Spleen (tissue), 13 donors: ENCODE measurements at places on chromosomes 1 and 21. TPM values are rescaled to one million over a fixed set of nuclear protein-coding genes. Genes with fewer than 3 reads are reported as not detected.

COP1 gene
- total RNA-seq, result 65.2 TPM

ZNF648 gene
- total RNA-seq, result not detected

C2CD4D gene
- total RNA-seq, result not detected

KCNN3 gene
- 11.4 TPM for total RNA-seq

ANKRD35 gene
- total RNA-seq, result 0.47 TPM

DNA sequence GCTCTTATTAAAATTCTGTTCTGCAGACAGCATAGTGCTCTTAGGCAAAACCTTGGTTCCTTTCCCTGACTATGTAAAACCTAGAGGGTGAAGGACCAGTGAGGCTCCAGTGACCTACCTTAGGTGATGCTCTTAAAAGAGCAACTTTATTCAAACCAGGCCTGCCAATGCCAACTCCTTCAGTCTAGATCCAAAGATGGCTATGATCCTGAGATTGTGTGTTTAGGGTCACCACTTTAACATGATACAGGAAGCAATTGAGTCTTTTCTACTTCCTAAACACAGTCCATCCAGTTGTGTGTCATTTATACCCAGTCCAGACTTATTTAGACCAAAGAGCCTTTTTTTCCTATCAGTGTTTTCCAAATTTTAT lies 10.8 kb downstream of the MCL1 start:
- no peak for DNase-seq
- H3K4me1 ChIP-seq, result peaks cover 91% of the 10 kb centered on the region
- peak overlapping the region; percentile 99 for H3K27ac ChIP-seq
- H3K4me3 ChIP-seq, result peak overlapping the region; percentile 8

NMNAT2 gene
- 0.20 TPM for total RNA-seq

DNA sequence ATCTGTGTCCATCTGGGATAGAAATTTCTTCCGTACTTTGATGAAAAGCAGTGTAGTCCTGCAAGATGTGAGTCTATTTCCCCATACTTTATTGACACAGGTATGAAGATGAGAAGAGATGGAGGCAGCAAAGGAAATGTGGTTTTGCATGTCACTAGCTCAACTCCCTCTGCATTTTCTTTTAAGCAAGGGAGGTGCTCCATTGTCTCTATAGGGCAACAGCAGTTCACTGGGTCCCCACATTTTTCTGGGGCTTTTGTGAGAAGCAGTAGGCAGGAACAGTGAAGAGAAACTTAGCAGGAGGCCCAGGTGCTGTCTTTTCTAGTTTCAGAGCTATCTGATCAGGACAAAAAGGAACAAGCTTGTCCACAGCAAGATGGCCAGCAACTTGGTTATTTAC lies 37.1 kb downstream of the C21orf91 start:
- no peak for DNase-seq
- H3K4me1 ChIP-seq, result peaks cover 84% of the 10 kb centered on the region
- peaks cover 20% of the 10 kb centered on the region for H3K36me3 ChIP-seq
- no peaks in the 10 kb centered on the region for H3K27me3 ChIP-seq
- peak overlapping the region; percentile 90 for H3K27ac ChIP-seq

DNA sequence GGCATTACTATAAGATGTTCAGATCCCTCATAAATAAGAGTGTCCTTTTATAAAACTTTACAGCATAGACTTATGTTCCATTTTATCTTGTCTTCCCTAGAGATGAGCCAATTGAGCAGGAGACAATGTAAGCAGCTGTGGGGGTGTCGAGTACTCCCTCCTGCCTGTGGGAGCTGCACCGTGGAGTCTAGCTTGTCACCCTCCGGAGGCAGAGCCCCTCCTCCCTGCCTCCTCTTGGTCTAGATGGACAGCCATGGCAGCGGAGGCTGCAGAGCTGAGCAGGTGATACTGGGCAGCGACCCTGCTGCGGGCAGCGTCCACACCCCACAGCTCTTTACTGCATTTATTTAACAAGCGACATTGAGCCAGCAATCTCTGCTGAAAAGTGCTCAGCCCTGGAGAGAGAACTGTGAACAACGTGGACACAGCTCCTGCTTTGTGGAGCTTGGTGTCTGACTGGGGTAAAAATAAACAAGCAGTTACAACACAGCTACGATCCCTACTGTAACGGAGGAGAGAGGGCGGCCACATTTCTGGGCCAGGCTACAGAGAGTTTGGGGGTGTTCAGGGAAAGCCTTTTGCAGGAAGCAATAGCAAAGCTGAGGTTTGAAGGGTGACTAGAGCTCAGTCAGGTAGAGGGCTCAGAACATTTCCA lies 12.8 kb upstream of the KIF21B start:
- no peak overlapping the region for H3K4me3 ChIP-seq
- no peaks in the 10 kb centered on the region for H3K36me3 ChIP-seq
- H3K4me1 ChIP-seq, result no peaks in the 10 kb centered on the region
- DNase-seq, result no peak
- no peak overlapping the region for H3K27ac ChIP-seq

RPTN gene
- total RNA-seq, result not detected

- no peak overlapping the region for H3K4me3 ChIP-seq
- no peaks in the 10 kb centered on the region for H3K27me3 ChIP-seq
- H3K27ac ChIP-seq, result no peak overlapping the region
Measured at GRCh38 chr1:246280551-246280950, 226.5 kb downstream of the SMYD3 start.

- peak; percentile 54 for DNase-seq
- peaks cover 4% of the 10 kb centered on the region for H3K36me3 ChIP-seq
- no peaks in the 10 kb centered on the region for H3K4me1 ChIP-seq
- no peak overlapping the region for H3K4me3 ChIP-seq
- no peaks in the 10 kb centered on the region for H3K27me3 ChIP-seq
- no peak overlapping the region for H3K27ac ChIP-seq
Measured at GRCh38 chr21:45855248-45855811, 126.2 kb upstream of the COL6A1 start.

DNA sequence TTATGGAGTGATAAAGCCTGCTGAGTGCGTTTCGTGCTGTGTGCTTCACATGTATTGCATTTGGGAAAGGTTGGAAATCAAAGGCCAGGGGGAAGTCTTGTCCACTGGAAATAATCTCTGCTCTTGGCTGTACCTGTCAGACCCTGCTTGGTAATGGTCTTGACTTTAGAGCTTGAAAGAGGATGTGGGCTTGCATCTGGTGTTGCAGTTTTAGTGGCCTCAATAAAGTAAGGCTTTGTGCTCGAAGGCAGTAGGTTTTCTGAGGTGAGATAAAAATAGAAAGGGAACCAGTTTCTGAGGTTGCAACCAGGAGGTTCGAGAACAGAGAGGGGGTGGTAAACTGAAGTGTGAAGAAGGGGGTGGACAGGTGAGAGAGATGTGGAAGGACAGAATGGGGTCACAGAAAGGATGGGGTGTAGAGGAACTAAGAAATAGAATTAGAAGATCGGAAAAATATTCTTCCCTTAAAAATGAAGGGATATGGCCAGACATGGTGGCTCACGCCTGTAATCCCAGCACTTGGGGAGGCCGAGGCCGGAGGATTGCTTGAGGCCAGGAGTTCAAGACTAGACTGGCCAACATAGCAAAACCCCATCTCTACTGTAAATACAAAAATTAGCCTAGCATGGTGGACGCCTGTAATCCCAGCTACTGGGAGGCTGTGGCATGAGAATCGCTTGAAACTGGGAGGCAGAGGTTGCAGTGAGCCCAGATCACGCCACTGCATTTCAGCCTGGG lies 1.5 kb downstream of the S100PBP start:
- peak overlapping the region; percentile 88 for H3K4me3 ChIP-seq
- no peak for DNase-seq
- H3K27ac ChIP-seq, result peak overlapping the region; percentile 96
- no peaks in the 10 kb centered on the region for H3K27me3 ChIP-seq
- H3K36me3 ChIP-seq, result no peaks in the 10 kb centered on the region
- peaks cover 64% of the 10 kb centered on the region for H3K4me1 ChIP-seq

GRCh38 chr1:152107984-152108881 lies 7.0 kb downstream of the TCHH start:
- DNase-seq, result no peak
- H3K4me3 ChIP-seq, result peak overlapping the region; percentile 47
- no peaks in the 10 kb centered on the region for H3K36me3 ChIP-seq
- peaks cover 57% of the 10 kb centered on the region for H3K4me1 ChIP-seq
- peaks cover 98% of the 10 kb centered on the region for H3K27me3 ChIP-seq

CAMK1G gene
- 3.1 TPM for total RNA-seq

ACTL8 gene
- not detected for total RNA-seq

GRCh38 chr21:45544449-45545235 lies 2.4 kb upstream of the SLC19A1 start:
- H3K27me3 ChIP-seq, result no peaks in the 10 kb centered on the region
- H3K27ac ChIP-seq, result no peak overlapping the region
- DNase-seq, result peak; percentile 65
- no peaks in the 10 kb centered on the region for H3K36me3 ChIP-seq
- peaks cover 52% of the 10 kb centered on the region for H3K4me1 ChIP-seq
- H3K4me3 ChIP-seq, result no peak overlapping the region

- DNase-seq, result no peak
- no peaks in the 10 kb centered on the region for H3K27me3 ChIP-seq
- no peaks in the 10 kb centered on the region for H3K36me3 ChIP-seq
- no peaks in the 10 kb centered on the region for H3K4me1 ChIP-seq
- H3K4me3 ChIP-seq, result no peak overlapping the region
Measured at GRCh38 chr1:74857676-74858075, 124.7 kb downstream of the TYW3 start.

DNA sequence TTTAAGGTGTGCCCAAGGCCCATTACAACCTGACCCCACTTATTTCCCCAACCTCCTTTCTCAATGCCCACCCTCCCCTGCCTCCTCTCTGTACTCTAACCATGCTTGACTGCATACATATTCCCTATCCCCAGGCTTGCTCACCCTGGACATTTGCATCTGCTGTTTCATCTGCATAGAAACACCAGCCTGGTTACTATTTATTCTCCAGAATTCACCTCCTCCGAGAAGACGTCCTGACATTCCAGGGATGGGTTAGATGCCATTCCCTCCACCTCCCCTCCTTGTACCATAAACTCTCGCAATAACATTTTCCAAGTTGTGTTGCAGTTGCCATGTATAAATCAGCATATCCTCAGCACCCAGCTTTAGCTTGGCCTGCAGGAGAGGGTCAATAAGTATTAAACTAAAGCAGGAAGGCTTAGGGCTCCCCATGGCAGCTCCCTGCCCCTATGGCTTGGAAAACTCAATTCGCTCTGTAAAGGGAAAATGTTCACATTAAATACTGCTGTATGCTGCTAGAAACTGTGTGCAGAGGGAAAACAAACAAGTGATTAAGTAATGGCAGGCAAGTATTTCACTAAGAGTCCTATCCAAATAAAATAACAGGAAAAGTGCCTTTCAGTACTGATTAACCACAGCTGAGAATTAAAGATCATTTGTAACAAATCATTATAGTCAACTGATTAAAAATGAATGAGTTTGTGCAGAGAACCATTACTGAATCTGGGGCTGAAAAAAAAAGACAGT lies 202.3 kb downstream of the TNR start:
- H3K36me3 ChIP-seq, result no peaks in the 10 kb centered on the region
- H3K4me1 ChIP-seq, result no peaks in the 10 kb centered on the region
- H3K4me3 ChIP-seq, result no peak overlapping the region
- H3K27me3 ChIP-seq, result no peaks in the 10 kb centered on the region
- DNase-seq, result no peak

DNA sequence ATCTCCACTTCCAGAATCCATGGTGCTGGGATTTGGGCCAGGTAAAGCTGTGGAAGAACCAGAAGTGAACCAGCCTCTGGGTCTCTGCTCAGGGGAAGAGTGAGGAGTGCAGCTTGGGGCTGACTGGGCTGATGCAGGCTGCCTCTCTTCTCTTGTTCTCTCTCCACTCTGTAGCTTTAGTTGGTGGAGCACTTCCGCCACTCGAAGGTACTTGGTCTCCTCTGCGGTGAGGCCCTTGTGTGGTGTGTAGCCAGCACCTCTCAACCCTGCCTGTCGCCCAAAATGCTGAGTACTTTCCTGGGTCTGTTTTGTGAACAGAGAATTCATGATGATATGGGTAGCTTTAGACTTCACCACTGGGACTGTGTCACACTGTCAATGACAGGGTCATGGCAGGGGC lies 63.2 kb downstream of the URB2 start:
- no peak overlapping the region for H3K4me3 ChIP-seq
- H3K27me3 ChIP-seq, result no peaks in the 10 kb centered on the region
- no peaks in the 10 kb centered on the region for H3K36me3 ChIP-seq
- DNase-seq, result no peak
- peaks cover 32% of the 10 kb centered on the region for H3K4me1 ChIP-seq
- no peak overlapping the region for H3K27ac ChIP-seq

RNU1-2 gene
- 6,234 TPM for total RNA-seq

GRCh38 chr1:107141491-107142126 lies 770 bp downstream of the NTNG1 start:
- peaks cover 31% of the 10 kb centered on the region for H3K4me1 ChIP-seq
- peak; percentile 78 for DNase-seq
- peak overlapping the region; percentile 59 for H3K4me3 ChIP-seq
- peaks cover 13% of the 10 kb centered on the region for H3K27me3 ChIP-seq

GPR157 gene
- 5.7 TPM for total RNA-seq

DNA sequence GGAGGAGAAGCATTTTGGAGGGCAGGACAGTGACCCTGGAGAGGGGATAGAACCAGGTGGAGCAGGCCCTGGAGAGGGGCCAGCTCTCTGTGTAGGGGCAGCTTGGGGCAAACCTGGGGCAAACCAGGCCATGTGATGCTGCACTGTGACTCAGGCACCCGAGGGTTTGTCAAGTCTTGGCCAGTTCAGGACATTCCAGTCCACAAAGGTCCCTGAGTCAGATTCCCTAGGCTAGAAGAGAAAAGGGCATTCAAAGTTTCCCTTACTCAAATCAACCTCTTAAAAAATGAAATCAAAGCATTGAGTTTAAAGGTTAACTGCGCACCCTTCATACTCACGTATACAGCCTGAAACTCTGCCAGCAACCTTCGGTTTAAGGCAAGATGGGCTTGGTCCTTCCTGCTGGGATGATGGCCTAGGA lies 25.2 kb upstream of the PLA2G2C start:
- H3K4me1 ChIP-seq, result peaks cover 21% of the 10 kb centered on the region
- DNase-seq, result no peak
- no peaks in the 10 kb centered on the region for H3K27me3 ChIP-seq
- no peak overlapping the region for H3K4me3 ChIP-seq

DNA sequence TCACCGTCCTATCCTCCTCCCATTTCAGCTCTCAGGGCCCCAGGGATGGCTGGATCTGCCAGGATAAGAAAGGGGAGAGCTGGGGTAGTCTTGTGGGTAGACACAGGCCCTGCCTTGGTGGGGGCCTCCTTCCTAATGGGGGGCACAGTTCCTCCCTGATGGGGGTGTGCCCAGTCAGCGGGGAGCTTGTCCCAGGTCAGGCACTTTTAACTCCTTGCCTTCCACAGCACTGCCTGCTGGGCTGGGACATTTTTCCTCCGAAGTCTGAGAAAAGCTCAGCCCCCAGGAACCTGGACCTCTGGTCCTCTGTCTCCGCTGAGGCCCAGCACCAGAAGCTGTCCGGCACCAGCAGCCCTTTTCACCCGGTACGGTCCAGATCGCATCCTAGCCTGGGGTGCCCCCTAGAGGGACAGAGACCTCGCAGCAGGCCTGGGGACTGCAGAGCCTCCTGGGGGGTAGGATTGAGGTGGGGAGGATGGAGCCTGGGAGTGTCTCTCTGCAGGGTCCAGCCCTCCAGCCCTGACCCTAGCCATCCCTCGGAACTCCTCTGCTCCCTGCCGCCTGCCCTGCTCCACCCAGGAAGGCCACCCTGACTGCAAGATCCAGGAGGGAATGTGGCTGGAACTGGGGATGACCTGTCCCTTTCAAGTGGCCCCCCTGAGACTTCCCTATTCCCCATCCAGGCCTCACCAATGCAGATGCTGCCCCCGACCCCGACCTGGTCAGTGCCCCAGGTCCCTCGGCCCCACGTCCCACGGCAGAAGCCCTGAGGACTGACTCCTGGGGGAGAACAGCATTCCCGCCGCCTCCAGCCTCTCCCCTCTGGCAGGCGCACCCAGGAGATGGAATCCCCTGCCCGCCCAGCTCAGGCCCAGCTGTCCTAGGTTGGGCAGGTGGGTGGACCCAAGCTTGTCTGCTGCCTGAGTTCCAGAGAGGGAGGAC lies 12.0 kb downstream of the MIIP start:
- no peak overlapping the region for H3K4me3 ChIP-seq
- DNase-seq, result no peak
- no peak overlapping the region for H3K27ac ChIP-seq
- peaks cover 66% of the 10 kb centered on the region for H3K36me3 ChIP-seq
- no peaks in the 10 kb centered on the region for H3K27me3 ChIP-seq
- no peaks in the 10 kb centered on the region for H3K4me1 ChIP-seq
